ENCODE measurements at places on chromosomes 3 and 15.

DNA sequence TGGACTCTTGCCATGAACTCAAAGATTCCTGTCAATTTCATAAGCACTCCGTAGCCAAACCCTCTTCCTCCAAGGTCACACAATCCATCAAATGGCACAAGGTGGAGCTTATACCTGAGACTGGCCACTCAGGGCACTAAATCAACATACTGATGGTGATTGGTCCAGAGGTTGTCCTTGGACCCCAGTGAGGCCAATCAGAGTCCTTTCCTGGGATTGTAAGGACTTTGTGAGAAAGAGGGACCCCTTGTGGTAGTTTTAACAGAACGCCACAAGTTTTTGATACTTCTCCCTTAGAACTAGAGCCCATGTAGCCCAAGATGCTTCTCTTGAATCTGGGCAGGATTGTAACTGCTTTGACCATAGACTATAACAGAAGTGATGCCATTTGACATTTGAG is 44.4 kb upstream of the LARS2 start:
- DNase-seq = peak; percentile 72

DNA sequence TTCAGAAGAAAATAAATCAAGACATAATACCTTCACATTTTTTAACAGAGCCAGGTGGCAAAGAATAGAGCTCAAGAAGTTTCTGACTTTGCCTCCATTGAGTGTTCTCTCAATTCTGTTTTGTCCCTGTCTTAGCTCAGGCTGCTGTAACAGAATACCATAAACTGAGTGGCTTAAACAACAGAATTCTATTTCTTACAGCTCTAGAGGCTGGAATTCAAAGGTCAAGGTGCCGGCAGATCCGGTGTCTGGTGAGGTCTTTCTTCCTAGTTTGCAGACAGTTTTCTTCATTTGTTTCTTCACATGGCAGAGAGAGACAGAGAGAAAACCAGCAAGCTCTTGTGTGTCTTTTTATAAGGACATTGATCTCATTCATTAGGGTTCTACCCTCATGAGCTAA is 25.6 kb downstream of the IQCH start:
- no peak for DNase-seq

GRCh38 chr15:81182031-81182755 is 14.5 kb upstream of the IL16 start:
- DNase-seq = no peak

GRCh38 chr3:197775317-197775716 is 15.7 kb upstream of the LRCH3 start:
- DNase-seq = no peak

- no peak for DNase-seq
These were observed 54.0 kb upstream of the SLCO2A1 start for GRCh38 chr3:134083626-134084241.

GRCh38 chr3:70871909-70872656 is 559.6 kb upstream of the MDFIC2 start:
- DNase-seq = no peak

GRCh38 chr15:90594301-90594738 is 64.6 kb downstream of the CRTC3 start:
- DNase-seq = peak; percentile 29

DNA sequence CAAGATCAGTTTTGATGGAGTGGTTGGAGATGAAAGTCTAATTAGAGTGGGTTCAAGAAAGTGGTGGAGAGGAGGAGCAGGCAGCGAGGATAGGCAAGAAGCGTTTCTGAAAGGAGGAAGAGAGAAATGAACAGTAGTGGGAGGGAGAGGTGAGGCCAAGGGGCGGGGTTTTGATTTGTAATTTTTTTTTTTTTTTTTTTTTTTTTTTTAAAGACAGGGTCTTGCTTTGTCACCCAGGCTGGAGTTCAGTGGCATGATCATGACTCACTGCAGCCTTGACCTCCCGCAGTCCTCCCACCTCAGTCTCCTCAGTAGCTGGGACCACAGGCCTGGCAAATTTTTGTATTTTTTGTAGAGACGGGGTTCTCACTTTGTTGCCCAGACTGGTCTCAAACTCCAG is 36.6 kb downstream of the MRAS start:
- no peak for DNase-seq

DNA sequence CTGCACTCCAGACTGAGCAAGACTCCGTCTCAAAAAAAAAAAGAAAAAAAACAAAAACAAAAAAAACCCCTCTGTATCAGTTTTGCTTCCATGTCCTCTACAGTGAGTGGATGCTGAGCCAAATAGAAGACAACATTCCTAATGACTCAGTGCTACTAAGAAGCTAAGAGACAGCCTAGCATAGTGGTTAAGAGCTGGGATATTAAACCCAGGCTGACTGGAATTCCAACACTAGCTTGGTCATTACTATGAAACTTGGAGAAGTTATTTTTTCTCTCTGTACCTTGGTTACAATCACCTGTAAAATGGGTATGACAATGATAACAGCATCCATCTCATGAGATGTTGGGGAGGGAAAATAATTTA is 60.9 kb upstream of the PYGO1 start:
- no peak for DNase-seq
